ENCODE measurements at places on chromosomes 16 and 17.

- DNase-seq: no peak
Observed at GRCh38 chr17:48070195-48070594, 22.0 kb downstream of the NFE2L1 start.

GRCh38 chr17:62631086-62631935, 3.8 kb downstream of the MRC2 start:
- DNase-seq: no peak

GRCh38 chr17:65355246-65355645, 206.2 kb downstream of the AXIN2 start:
- DNase-seq: no peak

GRCh38 chr17:59505610-59506276, 59.7 kb upstream of the DHX40 start:
- DNase-seq: no peak

- DNase-seq: no peak
Observed at GRCh38 chr17:59456428-59456827, 109.0 kb upstream of the DHX40 start.

DNA sequence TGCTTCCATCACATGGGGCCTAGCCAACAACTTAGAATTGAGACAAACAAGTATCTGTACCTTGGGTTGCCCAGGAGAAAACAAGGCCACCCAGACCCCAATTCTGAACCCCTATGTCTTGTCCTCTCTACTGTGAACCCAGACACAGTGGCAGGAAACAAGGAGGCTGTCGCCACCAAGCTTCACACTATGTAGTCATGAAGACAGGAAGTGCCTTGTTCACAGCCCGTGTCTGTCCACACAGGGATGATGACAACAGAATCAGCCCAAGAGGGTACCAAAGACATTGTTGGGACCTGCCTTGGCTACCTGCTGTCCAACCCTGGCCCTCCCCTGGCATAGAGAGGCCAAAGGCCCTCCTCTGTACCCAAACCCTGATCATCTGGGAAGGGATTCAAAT, 84.8 kb downstream of the CDYL2 start:
- DNase-seq: no peak

GRCh38 chr17:33120103-33120502, 128.5 kb downstream of the SPACA3 start:
- DNase-seq: no peak

GRCh38 chr17:8873801-8874715, 6.6 kb upstream of the PIK3R6 start:
- DNase-seq: no peak

- DNase-seq: no peak
Observed at GRCh38 chr17:2057175-2057759, 2.4 kb downstream of the HIC1 start.

- DNase-seq: peak; percentile 74
Observed at GRCh38 chr17:69539781-69540319, 125.4 kb downstream of the MAP2K6 start.

DNA sequence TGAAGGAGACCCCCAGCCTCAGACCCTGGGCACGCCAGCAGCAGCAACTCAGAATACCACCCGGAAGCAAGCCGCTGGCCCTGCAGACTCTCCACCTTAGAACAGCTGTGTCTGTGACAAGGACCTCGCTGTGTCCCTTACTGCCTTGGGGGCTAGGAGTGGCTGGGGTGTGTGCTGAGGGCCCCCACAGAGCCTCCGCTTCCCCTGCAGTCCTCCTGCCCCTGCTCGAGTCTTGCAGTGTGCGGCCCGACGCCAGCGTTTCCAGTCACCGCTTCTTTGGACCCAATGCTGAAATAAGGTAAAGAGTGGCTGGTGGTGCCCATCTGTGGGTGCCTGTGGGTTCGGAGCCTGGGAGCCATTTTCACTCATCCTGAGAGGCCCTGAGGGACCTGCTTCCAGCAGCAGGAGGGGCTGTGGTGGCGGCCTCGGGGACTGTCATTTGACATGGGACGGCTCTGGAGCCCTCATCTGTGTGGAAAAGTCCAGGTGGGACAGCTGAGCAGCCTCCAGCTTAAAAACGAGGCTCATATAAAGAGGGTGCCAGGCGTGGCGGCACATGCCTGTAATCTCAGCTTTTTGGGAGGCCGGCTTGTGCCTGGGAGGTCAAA, 14.7 kb upstream of the MC1R start:
- DNase-seq: no peak

DNA sequence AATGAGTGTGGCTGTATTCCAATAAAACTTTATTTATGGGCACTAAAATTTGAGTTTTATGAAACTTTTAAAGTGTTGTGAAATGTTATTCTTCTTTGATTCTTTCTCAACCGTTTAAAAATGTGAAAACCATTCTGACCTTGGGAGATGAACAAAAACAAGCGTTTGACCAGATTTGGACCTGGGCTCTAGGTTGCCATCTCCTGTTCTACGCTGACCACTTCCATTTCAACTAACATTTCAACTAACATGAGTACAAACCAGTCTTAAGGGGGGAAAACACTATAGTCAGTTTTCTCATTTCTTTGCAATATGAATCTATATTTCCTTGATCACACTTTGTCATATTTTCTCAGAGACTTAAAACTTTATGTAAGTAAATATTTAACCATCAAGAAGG, 118.4 kb upstream of the IRX5 start:
- peak; percentile 31 for DNase-seq

GRCh38 chr17:72984926-72985325, 107.6 kb downstream of the SLC39A11 start:
- DNase-seq: no peak

DNA sequence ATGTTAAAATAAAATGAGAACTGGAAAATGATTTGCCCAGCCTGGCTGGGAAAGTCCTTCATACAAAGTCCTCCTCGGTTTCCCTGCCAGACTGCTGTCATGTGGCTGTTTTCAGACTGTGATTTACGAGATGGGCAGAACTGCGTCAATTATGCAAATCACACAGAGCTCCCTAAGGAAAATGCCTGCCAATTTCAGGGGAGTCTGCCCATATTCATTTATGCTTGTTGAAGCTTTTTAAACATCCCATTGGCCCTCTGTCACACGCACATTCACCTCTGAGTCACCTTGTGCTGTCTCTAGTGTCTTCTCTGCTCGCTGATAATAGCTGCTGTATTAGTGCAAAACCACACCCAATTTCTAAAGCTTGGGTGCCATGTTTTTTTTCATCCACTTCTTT, 81.7 kb upstream of the FAM20A start:
- DNase-seq: no peak

- DNase-seq: peak; percentile 11
Observed at GRCh38 chr17:51118330-51119195, 2.1 kb downstream of the SPAG9 start.

- DNase-seq: no peak
Observed at GRCh38 chr16:88008840-88009239, 57.6 kb downstream of the BANP start.

DNA sequence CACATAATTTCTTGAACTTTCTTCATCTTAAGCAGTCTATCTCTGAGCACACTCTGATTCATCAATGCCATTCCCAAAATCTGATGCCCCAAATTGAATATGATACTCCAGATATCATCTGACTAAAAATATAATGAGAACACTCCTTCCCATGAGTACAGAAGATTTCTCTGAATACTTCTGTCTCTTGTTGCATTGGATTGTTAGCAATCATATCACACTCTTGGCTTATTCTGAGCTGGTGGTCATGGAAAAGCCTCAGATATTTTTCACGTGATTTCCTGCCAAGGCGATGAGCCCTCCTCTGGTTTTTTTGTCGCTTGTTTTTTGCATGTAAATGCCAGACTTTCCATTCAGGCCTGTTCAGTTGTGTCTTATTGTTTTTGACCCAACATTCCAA, 87.2 kb downstream of the NOG start:
- DNase-seq: peak; percentile 82

- DNase-seq: no peak
Observed at GRCh38 chr17:34858591-34859565, 102.4 kb downstream of the CCT6B start.

DNA sequence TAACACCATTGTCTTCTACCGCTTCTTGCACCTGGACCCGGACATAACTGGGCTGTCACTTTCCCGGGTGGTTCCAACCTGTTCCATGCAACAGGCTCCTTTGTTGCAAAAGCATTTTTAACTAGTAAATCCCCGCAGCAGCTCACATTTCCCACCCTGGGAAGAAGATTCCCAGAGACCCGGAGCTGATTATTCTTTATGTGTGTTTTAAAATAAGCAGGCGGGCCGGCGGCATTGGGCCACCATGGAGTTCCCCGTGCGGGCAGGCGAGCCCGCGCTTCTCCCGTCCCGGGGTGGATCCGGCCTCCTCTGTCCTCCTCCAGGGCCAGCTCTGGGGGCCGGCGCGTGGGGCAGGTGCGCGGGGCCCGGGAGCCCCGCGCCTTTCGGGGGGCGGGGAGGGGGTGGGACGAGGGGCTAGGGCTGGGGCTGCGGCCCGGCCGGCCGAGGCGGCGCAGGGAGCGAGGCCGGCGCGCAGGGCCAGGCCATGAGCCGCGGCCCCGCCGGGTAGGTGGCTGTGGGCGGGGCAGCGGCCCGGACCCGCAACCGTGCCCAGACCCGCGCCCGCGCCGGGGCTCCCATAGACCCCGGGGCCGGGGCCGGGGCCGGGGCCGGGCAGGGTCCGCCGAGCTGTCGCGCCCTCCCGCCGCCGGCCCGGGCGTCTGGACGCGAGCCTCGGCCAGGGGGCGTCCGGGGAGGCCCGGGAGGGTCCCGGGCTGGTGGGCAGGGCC, 1.7 kb downstream of the CRAMP1 start:
- peak; percentile 4 for DNase-seq

GRCh38 chr16:2029350-2029749, 2.6 kb downstream of the NHERF2 start:
- no peak for DNase-seq

- no peak for DNase-seq
Observed at GRCh38 chr16:58393138-58393504, 850 bp downstream of the GINS3 start.

DNA sequence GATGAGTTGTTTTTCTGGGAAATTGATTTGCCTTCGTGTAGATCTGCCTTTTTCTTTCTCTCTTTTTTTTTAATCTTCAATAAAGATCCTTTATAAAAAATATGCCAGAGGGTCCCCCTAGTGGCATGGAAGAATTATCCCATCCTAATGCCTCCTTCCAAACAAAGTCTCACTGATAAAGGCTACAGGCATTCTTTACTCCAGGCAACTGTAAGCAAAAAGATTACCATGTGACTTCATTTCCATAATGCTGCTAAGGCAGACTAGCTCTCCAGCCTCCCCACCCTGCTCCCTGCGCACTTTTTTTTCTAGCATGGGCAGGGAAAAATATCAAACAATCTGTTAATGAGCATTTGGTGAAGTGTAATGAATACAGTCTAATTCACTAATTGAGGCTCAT, 220.2 kb upstream of the CDH8 start:
- DNase-seq: no peak

DNA sequence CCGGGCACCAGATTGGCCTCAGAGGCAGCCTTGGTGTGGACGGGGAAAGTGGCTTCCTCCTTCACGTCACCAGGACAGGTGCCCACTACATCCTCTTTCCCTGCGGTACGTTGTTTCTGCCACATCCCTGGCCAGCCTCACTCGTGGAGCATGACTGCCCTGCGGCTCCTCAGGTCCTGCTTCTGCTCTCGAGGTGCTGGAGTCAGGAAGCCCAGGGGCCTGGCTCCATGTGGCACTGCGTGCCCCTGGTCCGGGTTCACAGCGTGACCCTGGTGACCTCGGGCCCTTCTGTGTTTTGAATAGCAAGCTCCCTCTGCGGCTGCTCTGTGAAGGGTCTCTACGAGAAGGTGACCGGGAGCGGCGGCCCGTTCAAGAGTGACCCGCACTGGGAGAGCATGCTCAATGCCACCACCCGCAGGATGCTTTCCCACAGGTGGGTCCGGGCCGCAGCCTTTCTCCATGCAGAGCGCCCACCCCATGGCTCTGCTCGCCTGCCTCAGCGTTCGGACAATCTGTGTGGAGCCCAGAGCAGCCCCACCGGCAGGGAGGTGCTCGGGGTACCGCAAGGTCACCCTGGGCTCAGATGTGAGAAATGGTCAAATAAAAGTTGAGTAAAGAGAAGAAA, 13.5 kb downstream of the RGS11 start:
- DNase-seq: no peak

GRCh38 chr16:70741783-70742125, 55.9 kb upstream of the MTSS2 start:
- no peak for DNase-seq

GRCh38 chr16:3948378-3948995, 68.0 kb upstream of the CREBBP start:
- no peak for DNase-seq

GRCh38 chr17:56593086-56593645, 333 bp upstream of the NOG start:
- peak; percentile 82 for DNase-seq

DNA sequence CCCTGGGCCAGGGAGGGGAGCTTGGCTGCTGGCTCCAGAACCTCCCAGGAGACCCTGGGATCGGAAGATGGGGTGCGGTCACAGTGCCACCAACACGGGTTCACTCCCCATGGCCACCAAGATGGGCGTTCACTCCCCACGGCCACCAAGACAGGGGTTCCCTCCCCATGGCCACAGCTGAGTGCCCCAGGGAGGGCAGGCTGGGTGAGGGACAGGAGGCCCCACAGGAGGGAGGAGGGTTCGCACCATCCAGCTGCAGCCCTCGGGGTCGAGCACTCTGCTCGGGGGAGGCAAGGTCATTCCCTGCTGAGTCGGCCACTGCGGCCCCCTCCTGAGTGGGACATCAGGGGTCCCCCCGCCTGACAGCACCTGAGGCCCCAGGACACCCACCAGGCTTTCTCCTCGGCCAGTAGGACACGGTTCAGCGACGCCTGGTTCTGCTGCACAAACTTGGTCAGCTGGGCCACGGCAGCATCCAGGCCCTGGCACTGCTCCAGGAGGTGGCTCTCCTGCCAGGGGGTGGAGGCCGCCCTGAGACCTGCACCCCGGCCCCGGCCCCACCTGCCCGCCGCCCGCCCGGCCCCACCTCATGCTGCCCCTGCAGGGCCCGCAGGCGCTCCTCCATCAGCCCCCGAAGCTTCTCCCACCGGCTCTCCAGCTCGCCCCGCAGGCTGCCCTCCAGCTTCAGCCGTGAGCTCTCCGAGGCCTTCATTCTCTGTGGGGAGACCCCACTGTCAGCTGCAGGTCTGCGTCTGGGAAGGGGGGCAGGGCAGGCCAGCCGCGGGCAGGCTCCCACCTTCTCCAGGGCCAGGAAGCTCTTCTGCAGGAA, 5.9 kb downstream of the CCDC154 start:
- DNase-seq: no peak

GRCh38 chr17:69486779-69487637, 72.5 kb downstream of the MAP2K6 start:
- DNase-seq: no peak

- peak; percentile 73 for DNase-seq
Observed at GRCh38 chr17:70314096-70314495, 144.8 kb downstream of the KCNJ2 start.
